Stimulated activated naive CD8-positive, alpha-beta T cell treated with anti-CD3 and anti-CD28 coated beads, Interleukin-15, Interleukin-2, amounts not matched to agents 100 U/mL and 50 U/mL, for 24 hours (primary cell): ENCODE measurements at places on chromosomes 5 and 9.

DNA sequence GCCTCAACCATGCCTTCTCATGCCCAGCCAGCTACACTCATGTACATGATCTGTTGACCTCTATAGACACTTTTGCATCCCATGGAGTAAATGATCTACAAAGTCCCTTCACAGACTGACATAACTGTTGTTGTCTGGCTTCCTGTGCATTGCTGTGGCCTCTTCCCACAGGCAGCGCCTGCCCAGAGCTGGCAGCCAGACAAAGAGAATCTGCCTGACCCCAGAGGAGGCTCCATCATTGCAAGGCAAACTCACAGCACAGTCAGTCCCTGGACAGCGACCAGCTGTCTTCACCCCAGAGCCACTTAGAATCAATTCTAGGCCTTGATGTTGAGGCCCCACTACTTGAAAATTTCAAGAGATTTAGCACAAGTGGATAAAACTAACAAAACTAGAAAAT is 65.5 kb downstream of the INSYN2B start:
- DNase-seq = no peak

- no peak for DNase-seq
Observed at GRCh38 chr9:115008536-115009270, 78.3 kb upstream of the TNFSF8 start.

DNA sequence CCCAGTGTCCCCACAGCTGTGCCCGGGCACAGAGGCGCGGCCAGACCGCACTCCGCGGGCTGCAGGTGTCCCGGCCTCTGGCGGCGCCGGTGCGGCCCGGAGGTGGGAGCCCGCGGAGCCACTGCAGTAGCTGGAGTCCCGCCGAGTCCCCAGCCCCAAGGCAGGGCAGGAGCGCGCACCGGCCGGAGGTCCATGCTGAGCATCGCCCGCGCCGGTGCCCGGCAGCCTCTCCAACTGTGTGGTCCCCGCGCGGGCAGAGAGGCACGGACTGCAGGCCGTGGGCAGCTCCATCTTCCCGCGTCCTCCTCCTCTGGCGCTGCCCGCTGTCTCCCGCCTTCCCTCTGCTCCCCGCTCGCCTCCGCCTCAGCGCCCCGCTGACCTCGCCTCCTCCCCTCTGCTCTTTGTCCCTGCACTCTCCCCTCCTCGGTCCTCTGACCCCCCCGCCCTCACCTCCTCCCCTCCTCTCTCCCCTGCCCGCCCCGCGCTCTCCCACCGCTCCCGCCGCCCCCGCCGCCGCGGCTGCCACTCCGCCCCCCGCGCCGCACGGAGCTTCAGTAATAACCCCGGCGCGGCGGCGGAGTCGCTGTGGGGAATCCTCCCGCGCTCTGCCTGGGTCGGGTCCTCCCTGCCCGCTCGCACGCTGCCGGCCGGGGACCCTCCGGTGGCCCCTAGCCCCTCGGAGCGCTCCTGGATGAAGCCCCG is at the start of gene ADAMTS16:
Gene ADAMTS16 (plus strand): TSS at position 554 of the 702 bp plus-strand sequence. CDS start 138 bp downstream, at position 692.
- no peak for DNase-seq

GRCh38 chr9:25472085-25472607 is 206.1 kb downstream of the TUSC1 start:
- no peak for DNase-seq

DNA sequence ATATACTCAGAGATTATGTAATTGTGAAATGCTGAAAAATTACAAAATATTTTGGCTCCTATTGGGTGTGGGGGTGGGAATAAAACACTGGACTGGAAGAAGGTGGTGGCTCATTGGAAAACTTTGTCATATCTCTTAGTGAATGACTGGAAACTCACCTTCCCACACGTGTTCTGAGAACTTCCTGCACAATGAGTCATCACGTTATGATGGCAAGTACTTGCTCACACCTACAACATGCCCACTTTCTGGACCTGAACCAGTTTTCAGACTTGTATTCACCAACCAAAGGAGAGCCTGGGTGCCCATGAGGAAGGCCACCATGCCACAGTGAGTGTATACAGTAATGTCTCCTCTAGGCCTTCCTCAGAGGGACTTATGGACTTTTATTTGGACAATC is 294.8 kb downstream of the ASTN2 start:
- DNase-seq = no peak

- no peak for DNase-seq
Observed at GRCh38 chr5:175246889-175247520, 197.0 kb downstream of the DRD1 start.

GRCh38 chr5:72855821-72856220 is 39.4 kb downstream of the TNPO1 start:
- no peak for DNase-seq

DNA sequence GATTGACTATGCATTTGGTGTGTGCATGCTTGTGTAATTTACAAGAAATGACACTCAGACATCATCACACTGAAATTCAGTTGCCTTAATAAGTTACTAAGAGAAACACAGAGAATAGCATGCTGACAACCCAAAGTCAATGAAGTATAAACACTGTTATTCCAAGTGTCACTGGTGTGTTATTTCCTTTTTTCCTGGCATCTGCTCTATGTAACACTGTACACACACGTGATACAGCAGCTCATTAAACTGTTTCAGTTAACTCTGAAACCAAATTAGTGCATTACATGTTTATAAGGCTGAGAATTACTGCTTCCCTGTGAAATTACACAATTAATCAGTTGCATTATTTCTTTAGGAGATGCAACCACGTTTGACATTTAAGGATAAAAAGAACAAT is 252.7 kb downstream of the EFNA5 start:
- DNase-seq = no peak

GRCh38 chr9:70170151-70170790 is 88.5 kb upstream of the SMC5 start:
- DNase-seq = no peak
